ENCODE measurements at places on chromosomes 7 and 10.

- no peak for DNase-seq
Measured at GRCh38 chr7:83101530-83101929, 61.2 kb downstream of the PCLO start.

- no peak for DNase-seq
Measured at GRCh38 chr10:72719941-72720592, 28.1 kb downstream of the MCU start.

- no peak for DNase-seq
Measured at GRCh38 chr10:97916586-97916985, 66.9 kb downstream of the GOLGA7B start.

DNA sequence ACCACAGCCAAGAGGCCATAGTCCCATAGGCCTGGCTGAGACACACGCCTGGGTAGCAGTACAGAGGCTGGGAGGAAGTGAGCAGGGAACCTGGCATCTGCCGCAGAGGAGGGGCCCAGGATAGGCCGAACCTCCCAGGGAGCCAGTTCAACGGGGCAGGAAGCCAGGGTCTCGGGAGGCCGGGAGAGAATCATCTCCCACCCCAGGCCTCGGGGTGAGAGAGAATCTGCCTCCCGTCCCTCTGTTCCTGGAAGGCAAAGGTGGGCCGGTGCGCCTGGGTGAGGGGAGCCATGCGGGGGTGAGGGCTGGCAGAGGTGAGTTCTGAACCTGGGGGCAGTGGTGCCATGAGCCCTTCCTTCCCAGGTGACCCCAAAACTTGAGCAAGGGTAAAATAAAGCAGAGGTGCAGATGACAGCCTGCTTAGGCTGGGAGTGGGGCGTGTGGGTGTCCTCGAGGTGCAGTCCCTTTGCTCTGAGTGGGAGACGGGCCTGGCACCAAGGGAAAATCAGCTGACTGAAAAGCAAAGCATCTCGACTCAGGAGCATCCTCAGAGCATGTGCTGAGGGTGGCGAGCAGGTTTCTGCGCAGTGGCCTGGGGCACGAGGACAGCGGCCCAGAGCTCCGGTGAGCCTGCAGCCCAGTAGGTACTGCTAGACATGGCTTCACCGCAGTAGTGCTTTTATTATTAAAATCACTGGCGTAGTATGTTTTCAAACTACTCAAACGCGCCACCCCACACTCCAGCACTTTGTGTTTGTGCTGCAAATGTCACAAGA is 15.5 kb downstream of the AGAP3 start:
- no peak for DNase-seq

DNA sequence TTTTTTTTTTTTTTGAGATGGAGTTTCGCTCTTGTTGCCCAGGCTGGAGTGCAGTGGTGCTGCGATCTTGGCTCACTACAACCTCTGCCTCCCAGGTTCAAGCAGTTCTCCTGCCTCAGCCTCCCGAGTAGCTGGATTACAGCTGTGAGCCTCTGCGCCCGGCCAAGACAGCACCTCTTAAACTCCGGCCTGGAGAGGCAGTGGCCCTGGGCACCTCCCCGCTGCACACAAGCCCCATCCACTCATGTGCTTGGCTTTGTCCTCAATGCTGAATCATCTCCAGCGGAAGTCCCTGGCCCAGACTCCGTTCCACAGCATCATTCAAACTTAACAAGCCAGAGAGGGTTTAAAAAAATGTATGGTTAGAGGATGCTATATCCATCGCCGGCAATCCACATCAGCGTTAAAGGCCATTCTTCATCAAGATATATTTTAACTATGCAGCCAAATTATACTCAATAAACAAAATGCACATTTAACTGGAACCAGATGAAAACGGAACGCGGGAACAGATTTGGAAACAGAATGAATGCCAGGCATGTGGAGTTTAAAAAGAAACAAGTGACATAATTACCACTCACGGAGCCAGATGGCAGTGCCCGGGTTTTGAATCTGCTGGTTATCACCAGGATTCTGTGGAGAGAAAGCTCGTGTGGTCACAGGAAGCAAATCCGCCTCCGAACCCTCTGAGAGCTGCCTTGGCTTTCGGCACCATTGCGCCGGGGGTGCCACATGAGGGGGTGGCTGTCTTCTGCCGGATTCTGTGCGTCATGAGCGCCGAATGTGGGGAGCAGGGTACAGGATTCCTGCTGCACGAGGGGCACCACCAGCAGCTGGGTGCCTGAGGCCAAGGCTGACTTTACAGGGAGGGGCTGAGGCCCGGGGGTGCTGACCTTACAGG is 45.6 kb upstream of the CFAP46 start:
- no peak for DNase-seq
